Adrenal gland (tissue), 19 donors: ENCODE measurements at places on chromosomes 5 and 9. TPM values are rescaled to one million over a fixed set of nuclear protein-coding genes. Genes with fewer than 3 reads are reported as not detected.

DNA sequence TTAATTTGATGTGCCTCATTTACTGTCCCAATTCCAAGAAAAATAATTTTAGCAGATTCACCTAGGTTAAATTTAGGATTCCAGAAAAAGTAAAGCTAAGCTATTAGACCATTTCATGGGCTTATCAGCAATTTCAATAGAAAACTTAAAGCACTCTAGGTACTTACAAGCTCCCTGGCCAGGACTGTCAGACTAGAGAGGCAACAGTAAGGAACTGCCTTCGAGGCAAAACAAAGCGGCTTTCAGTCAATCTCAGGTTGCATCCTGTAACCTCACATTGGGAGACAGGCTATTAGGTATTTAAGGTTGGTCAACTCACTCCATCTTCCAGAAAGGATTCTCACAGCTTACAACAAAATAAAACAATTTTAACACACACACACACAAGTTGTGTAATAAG lies 48.7 kb upstream of the FSD1L start:
- no peak for DNase-seq
- no peak overlapping the region for H3K4me3 ChIP-seq
- no peaks in the 10 kb centered on the region for H3K36me3 ChIP-seq

- H3K4me1 ChIP-seq, result peaks cover 10% of the 10 kb centered on the region
- no peaks in the 10 kb centered on the region for H3K36me3 ChIP-seq
- no peak for DNase-seq
- no peak overlapping the region for H3K4me3 ChIP-seq
- peaks cover 36% of the 10 kb centered on the region for H3K27me3 ChIP-seq
These were observed 39.6 kb upstream of the TIFAB start for GRCh38 chr5:135491552-135492318.

ACER2 gene
- 10.0 TPM for total RNA-seq

DNA sequence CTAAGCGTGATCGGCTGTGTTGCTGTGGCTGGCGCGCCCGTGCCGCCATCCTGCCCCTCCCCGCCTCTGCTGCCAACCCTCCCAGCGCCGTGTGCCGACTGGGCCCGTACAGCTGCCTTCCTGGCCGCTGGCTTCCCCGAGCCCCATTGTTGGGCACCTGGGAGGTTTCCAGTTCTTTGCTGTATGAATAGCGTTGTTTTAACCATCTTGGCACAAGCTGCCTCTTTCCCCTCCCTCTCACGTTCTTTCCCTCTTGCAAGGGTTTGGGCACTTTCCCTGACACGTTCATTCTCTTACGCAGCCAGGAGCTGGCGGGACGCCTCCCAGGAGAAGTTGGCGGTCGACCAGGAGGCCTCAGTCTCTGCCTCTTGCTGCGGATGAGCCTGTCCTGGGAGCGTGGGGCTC lies 43.1 kb upstream of the RXRA start:
- no peaks in the 10 kb centered on the region for H3K27me3 ChIP-seq
- no peak overlapping the region for H3K4me3 ChIP-seq
- H3K4me1 ChIP-seq, result no peaks in the 10 kb centered on the region
- H3K27ac ChIP-seq, result no peak overlapping the region
- peak; percentile 44 for DNase-seq

BTNL8 gene
- total RNA-seq, result 0.79 TPM

GRCh38 chr5:169905017-169905416 lies 75.3 kb downstream of the INSYN2B start:
- no peak overlapping the region for H3K4me3 ChIP-seq
- DNase-seq, result no peak
- no peaks in the 10 kb centered on the region for H3K36me3 ChIP-seq
- H3K4me1 ChIP-seq, result no peaks in the 10 kb centered on the region
- no peak overlapping the region for H3K27ac ChIP-seq

TLE1 gene
- 76.4 TPM for total RNA-seq

AGTPBP1 gene
- 27.5 TPM for total RNA-seq

- DNase-seq, result peak; percentile 75
- no peaks in the 10 kb centered on the region for H3K27me3 ChIP-seq
- peaks cover 40% of the 10 kb centered on the region for H3K4me1 ChIP-seq
- H3K36me3 ChIP-seq, result no peaks in the 10 kb centered on the region
- no peak overlapping the region for H3K4me3 ChIP-seq
These were observed 111.2 kb downstream of the SMARCA2 start for GRCh38 chr9:2126331-2126803.

C8G gene
- not detected for total RNA-seq

GRCh38 chr5:164303646-164304215 lies 798.3 kb downstream of the MAT2B start:
- DNase-seq, result no peak
- no peaks in the 10 kb centered on the region for H3K4me1 ChIP-seq
- no peaks in the 10 kb centered on the region for H3K36me3 ChIP-seq
- no peak overlapping the region for H3K4me3 ChIP-seq

- DNase-seq, result no peak
- H3K27me3 ChIP-seq, result no peaks in the 10 kb centered on the region
- H3K4me1 ChIP-seq, result no peaks in the 10 kb centered on the region
- no peak overlapping the region for H3K27ac ChIP-seq
- no peak overlapping the region for H3K4me3 ChIP-seq
These were observed 72.4 kb downstream of the NEK6 start for GRCh38 chr9:124330011-124330697.

GABBR2 gene
- 4.5 TPM for total RNA-seq

- DNase-seq, result no peak
- no peak overlapping the region for H3K27ac ChIP-seq
- H3K4me1 ChIP-seq, result no peaks in the 10 kb centered on the region
- no peaks in the 10 kb centered on the region for H3K27me3 ChIP-seq
These were observed 161.5 kb upstream of the CDKN2B start for GRCh38 chr9:22170556-22170955.

GRCh38 chr5:164600929-164601535 lies 1095.6 kb downstream of the MAT2B start:
- no peaks in the 10 kb centered on the region for H3K27me3 ChIP-seq
- no peak overlapping the region for H3K4me3 ChIP-seq
- H3K27ac ChIP-seq, result no peak overlapping the region

DNA sequence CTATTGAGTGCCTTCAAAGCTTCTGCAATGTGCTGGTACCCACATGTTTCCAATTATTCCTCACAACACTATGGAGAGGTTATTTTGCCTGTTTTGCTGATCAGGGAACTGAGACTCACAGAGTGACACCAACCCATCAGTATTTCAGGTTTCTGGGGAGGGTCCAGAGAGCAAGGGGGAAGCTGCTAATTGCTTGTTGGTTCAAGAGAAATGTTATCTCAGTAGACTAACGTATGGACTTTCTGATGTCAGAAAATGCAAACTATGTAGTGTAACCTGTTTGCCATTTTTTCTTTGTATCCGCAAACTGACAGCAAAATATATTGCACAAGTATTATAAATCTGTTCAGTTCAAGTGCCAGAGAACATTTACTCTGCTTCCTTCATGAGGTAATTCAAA lies 108.3 kb upstream of the MSX2 start:
- H3K4me3 ChIP-seq, result no peak overlapping the region
- no peak overlapping the region for H3K27ac ChIP-seq
- no peak for DNase-seq
- H3K27me3 ChIP-seq, result peaks cover 11% of the 10 kb centered on the region

DNA sequence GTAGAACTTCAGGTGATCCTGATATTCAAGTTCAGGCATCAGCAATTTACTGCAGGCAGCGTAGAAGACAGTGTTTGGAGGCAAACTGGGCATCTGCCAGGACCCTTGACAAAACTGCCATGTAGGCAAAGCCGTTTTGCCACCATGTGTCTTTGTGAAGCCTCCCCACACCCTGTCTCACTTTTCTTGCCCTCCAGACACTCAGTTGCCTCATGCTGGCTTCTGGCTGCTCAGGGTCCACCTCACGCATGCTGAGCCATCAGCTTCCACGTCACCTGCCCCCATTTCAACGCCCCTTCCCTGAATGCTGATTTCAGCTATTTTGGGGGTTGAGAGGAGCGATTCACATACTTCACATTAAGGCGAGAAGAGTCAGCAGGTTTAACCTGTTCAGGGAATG lies 165.2 kb upstream of the KLF9 start:
- no peak overlapping the region for H3K27ac ChIP-seq
- no peaks in the 10 kb centered on the region for H3K27me3 ChIP-seq
- peaks cover 14% of the 10 kb centered on the region for H3K4me1 ChIP-seq
- no peaks in the 10 kb centered on the region for H3K36me3 ChIP-seq

GRCh38 chr5:38189081-38189504 lies 69.3 kb upstream of the EGFLAM start:
- H3K4me1 ChIP-seq, result no peaks in the 10 kb centered on the region
- no peaks in the 10 kb centered on the region for H3K27me3 ChIP-seq
- H3K27ac ChIP-seq, result no peak overlapping the region
- no peaks in the 10 kb centered on the region for H3K36me3 ChIP-seq
- DNase-seq, result peak; percentile 16

PCDHGB4 gene
- total RNA-seq, result 8.0 TPM

GRCh38 chr9:101648493-101648892 lies 53.7 kb upstream of the PPP3R2 start:
- no peak overlapping the region for H3K4me3 ChIP-seq
- no peaks in the 10 kb centered on the region for H3K27me3 ChIP-seq
- H3K4me1 ChIP-seq, result no peaks in the 10 kb centered on the region
- DNase-seq, result no peak

GRCh38 chr5:122999947-123000563 lies 36.5 kb downstream of the PPIC start:
- no peak overlapping the region for H3K27ac ChIP-seq
- H3K4me3 ChIP-seq, result no peak overlapping the region
- no peaks in the 10 kb centered on the region for H3K36me3 ChIP-seq

DNA sequence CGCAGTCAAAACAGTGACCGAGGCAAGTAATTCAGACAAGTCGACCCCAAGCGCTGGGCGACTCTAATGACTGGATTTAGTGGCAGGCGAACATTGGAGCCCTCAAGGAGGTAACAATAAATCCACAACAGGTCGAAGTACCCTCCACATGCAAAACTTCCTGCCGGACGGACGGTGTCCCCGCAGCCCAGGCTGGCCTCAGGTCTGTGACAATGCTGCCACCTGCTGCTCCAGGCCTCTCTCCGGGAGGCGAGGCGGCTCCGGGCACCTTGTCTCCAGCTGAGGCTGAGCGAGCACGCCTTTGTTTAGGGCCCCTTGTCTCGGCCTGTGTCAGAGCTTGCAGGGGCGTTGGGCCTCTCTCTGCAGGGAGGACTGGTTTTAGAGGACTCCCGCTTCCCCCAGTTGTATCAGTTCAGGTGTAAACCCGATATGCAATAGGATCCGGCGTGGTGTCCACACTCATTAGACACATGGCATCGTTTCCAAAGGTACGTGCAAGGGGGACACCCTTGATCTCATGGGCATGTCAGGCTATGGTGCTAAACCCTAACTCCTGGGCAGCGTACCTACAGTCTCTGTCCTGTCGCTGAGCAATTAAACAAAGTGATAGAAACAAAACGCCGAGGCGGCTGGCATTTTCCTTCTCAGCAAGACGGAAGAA lies 628.0 kb upstream of the ADAMTS16 start:
- H3K36me3 ChIP-seq, result no peaks in the 10 kb centered on the region
- no peaks in the 10 kb centered on the region for H3K27me3 ChIP-seq
- DNase-seq, result peak; percentile 3
- H3K4me1 ChIP-seq, result no peaks in the 10 kb centered on the region
- no peak overlapping the region for H3K4me3 ChIP-seq

IFNA2 gene
- not detected for total RNA-seq

CCL27 gene
- total RNA-seq, result not detected

DNA sequence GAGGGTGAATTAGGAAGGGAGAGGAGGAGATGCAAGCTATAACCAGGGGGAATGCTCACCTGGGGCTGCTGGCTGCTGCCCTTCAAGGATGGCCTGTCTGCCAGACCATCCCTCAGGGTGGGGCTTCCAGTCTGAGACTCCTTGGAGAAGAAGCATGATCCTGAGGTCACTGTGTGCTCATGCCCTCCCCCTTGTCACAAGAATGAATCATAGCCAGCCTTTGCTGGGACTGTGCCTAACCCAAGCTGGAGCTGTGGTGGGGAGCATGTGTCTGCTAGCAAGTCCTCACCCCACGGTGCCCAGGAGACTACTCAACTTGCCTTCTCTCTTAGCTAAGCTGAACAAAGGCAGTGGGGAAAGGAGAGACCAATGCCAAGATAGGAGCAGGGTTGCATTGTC lies 463.6 kb downstream of the SPOCK1 start:
- no peaks in the 10 kb centered on the region for H3K27me3 ChIP-seq
- no peak overlapping the region for H3K4me3 ChIP-seq
- DNase-seq, result peak; percentile 39
- H3K36me3 ChIP-seq, result no peaks in the 10 kb centered on the region

DNA sequence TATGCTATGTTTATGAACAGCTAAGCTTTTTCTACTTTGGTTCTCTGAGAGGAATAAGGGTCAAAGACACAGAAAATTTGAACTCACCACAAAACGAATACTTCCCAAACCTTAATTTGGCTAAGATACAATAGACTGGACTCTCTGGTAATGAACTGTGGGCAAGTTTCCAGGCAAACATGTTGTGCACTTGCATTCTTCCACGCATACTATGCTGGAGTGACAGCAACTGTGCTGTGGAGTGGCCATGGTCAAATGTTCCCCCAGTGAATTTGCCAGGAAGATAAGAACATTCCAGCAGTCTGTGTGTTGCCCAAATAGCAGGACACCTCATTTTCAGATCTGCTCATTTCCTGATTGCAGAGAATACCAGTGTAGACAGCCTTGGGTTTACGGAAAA lies 275.3 kb upstream of the IL12B start:
- H3K27ac ChIP-seq, result peak overlapping the region; percentile 71
- peaks cover 10% of the 10 kb centered on the region for H3K4me1 ChIP-seq
- H3K27me3 ChIP-seq, result no peaks in the 10 kb centered on the region
- H3K36me3 ChIP-seq, result no peaks in the 10 kb centered on the region
- peak; percentile 82 for DNase-seq
- H3K4me3 ChIP-seq, result no peak overlapping the region

DNA sequence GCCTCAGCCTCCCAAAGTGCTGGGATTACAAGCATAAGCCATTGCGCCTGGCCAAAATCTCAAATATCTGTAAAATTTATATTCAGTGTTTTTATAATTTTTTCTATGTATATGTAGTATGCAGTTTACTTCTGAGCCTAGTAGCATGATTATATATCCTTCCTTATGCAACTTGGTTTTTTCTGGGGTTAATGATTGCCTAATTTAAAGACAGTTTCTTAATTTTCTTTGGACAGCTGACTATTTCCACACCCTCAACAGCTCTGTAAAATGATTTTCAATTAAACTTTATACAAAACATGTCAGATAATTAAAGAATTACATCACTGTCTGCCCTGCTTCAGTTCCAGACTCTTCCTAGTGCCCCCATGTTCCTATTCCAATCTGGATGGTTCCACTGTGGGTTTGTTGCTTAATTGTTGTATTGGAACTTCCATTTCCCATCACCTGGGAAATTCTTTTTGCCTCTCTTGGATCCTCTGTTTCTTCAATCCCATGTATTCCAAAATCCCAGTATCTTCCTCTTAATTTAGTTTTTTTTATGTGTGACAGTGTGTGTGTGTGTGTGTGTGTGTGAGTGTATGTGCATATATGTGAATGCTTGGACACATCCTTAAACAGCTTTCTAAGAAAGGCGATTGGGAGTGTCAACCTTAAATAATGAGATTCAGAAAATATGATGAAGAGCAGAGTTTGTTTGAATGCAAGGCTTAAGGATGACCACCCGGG lies 53.2 kb downstream of the C5orf22 start:
- no peaks in the 10 kb centered on the region for H3K36me3 ChIP-seq
- H3K4me3 ChIP-seq, result no peak overlapping the region
- no peak for DNase-seq
- H3K27me3 ChIP-seq, result peaks cover under 1% of the 10 kb centered on the region
- H3K4me1 ChIP-seq, result no peaks in the 10 kb centered on the region
- no peak overlapping the region for H3K27ac ChIP-seq

TUSC1 gene
- 24.8 TPM for total RNA-seq
